ENCODE measurements at places on chromosomes 5 and 9. TPM values are rescaled to one million over a fixed set of nuclear protein-coding genes. Genes with fewer than 3 reads are reported as not detected.

GRCh38 chr5:102886586-102886985 is 131.5 kb downstream of the PAM start:
- H3K4me1 ChIP-seq: 0 out of 2 replicates have a peak, but pooled peaks cover 3% of the 10 kb centered on the region
- DNase-seq: no peak
- H3K27ac ChIP-seq: no peak overlapping the region
- H3K27me3 ChIP-seq: no peaks in the 10 kb centered on the region
- H3K36me3 ChIP-seq: no peaks in the 10 kb centered on the region

DNA sequence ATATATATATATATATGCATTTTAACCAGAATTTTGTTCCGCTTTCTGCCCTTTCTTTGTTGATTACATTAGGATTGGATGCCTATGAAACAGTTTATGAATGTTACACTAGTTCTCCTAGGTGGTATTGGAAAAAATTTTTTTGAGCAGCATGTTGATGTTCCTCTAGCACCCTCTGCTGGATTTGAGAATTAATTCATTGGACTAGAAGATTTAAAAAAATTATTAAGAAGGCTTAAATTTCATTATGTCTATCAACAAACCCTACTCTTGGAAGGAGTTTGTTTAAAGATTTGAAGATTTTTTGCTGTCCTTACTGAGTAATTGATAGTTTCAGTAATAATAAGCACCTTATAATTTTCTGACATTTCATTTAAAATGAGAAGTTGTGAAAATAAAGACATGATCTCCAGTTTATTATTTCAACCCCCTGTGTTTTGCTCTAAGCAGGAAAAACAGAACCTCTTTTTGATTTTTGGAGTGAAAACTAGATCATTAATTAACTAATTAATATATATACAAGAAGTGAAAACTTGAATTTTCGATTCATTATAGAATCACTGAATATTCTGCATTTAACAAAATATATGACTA is 89.6 kb downstream of the CCDC171 start:
- no peaks in the 10 kb centered on the region for H3K4me1 ChIP-seq
- no peaks in the 10 kb centered on the region for H3K36me3 ChIP-seq
- no peak overlapping the region for H3K27ac ChIP-seq
- H3K27me3 ChIP-seq: no peaks in the 10 kb centered on the region
- H3K4me3 ChIP-seq: no peak overlapping the region
- DNase-seq: peak; percentile 43

- DNase-seq: no peak
- no peak overlapping the region for H3K27ac ChIP-seq
- H3K36me3 ChIP-seq: no peaks in the 10 kb centered on the region
- peaks cover 25% of the 10 kb centered on the region for H3K27me3 ChIP-seq
- H3K4me3 ChIP-seq: no peak overlapping the region
These were observed 12.2 kb upstream of the OBP2B start for GRCh38 chr9:133221177-133221809.

Gene ZNG1F
- 17.1 TPM for total RNA-seq

Measured in HCT116 (cell line).